T follicular helper cell (primary cell): ENCODE measurements at places on chromosomes 2 and 18.

- DNase-seq: no peak
Observed at GRCh38 chr2:12320991-12321641, 395.6 kb upstream of the TRIB2 start.

DNA sequence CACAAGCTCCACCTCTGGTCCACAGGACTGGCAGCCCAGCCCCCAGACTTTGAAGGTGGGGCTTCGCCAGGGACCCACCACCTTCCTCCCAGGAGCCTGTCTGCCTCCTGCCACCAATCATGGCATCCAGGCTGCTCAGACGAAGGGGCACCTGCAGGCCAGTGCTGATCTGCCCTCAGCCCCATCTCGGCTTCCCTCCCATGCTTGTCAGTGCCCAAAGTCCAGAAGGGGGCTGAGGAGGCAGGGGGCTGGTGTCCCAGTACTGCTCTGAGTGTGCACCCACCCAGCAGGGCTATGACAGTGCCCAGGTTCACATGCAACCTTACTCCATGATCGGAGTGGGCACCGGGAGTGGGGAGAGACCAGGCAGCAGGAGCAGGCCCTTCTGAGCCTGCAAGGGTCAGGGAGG is 25.3 kb upstream of the RUFY4 start:
- no peak for DNase-seq

DNA sequence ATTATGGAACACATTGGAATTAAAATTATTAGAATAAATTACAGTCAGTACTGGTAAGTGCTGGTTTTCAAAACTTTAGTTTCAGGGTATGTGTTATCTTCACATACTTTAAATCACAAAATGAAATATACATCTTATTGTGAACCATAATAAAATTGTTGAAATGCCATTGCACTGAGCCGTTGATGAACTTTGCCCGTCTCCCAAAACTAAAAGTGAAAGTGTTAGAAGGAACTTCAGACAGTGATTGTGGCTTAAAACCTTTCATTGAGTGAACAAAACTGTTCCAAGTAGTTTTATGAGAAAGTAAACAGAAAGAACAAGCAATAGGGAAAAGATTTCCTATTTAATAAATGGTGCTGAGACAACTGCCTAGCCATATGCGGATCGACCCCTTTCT is 811.6 kb downstream of the PLCL1 start:
- DNase-seq: no peak

DNA sequence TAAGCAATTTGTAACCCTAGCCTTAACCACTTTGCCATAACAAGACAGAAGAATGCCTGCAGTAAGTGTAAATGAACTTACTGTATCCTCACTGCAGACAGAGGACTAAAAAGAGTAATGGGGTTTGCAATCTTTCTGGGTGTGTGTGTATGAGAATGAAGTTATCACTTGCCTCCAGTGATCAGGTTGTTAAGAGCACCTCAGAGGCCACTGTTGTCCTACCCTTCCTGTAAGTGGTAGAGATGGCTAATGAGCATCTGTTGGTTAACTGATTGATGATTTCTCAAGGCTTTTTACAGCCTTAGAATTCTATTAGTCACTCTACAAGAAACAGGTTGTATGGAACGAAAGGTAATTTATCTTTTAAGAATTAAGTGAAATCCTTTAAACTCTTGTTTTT is 27.6 kb upstream of the GTF2A1L start:
- no peak for DNase-seq

DNA sequence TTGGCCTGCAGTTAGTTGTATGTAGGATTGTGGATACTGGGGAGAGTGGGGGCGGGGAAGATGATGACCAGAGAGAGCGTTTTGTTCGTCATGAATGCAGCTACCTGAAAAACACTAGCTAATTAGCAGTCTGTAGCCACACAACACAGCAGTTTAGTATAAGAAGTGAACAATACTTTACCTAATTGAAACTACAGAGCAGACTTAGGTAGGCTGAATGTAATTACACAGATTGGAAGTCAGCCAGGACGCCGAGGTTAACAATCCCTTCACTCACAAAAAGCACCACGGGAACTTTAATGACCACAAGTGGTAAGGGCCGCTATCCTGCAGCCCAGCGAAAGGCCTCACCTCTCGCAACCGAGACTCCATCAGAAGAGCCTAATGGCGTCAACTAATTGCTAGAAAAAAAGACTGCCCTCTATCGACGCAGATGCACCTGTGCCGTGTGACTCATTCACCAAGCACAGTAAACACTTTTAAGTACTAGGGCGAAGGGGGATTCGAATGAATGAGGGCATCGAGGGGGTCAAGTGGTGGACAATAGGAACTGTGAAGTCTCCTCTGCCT is 591.0 kb downstream of the ARHGAP15 start:
- no peak for DNase-seq

DNA sequence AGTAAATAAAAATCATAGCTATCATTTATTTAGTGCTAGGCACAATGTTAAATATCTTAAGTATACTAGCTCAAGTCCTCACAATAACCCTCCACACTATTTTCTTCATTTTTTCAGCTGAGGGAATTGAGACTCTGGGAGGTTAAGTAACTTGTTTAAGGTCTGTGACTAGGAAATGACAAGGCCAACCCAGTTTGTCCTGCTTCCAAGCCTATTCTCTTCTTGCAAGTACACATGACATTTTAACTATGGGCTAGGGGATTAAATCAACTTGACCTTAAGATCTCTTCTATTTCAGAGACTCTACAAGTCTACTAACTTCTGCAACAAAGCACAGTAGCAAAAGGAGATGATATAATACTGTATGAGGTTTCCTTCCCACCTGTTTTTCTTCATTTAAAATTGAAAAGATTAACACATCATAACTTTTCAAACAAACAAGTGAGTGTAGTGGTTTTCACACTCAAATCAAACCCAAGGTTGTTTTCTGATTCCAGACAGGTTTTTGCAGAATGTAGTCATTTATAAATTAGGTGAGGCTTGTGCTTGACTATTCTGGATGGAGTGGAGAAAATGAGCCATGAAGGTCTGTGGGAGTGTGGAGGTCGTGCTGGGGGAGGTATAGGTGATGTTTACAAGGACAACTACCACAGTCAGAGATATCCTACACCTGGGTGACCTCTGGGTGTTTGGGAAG is 57.0 kb downstream of the CD28 start:
- no peak for DNase-seq

- DNase-seq: no peak
Observed at GRCh38 chr2:69032336-69032735, 19.4 kb downstream of the ANTXR1 start.

- DNase-seq: no peak
Observed at GRCh38 chr18:34723143-34723542, 13.0 kb downstream of the DTNA start.

DNA sequence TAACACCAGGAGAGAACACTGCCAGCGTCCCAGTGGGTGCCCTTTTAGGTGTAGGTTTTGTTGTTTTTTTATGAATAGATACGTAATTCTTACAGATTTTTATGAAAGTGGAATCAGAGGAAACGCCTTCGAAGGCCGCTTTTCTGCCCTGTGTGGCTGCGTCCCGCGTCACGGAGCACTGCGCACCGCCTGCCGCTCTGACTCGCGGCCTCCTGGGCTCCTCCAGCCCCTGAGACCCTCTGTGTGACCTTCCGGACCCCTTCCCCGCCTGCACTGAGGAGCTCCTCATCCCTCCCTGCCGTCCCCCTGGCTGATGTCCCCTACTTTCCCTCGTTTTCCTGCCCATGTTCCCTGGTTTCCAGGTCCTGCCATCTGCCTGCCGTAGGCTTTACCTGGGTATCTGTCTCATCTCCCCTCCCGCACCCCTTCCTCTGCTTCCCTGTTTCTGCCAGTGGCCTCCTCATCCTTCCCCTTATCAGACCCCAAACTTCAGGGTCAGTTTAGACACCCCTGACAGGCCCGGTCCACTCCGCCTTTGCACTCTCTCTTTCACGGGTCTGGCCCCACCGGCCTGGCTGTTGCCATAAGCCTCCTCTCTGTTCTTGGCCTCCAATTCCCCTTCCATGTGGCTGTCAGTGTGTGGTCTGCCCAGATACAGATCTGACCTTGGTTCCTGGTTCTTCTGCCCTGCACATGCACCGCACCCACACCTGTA is 32.7 kb downstream of the PDIA6 start:
- no peak for DNase-seq

- DNase-seq: no peak
Observed at GRCh38 chr2:171531291-171531690, 9.0 kb downstream of the CYBRD1 start.

GRCh38 chr18:63259567-63260379 is 59.8 kb downstream of the BCL2 start:
- no peak for DNase-seq

- DNase-seq: no peak
Observed at GRCh38 chr2:234363647-234364294, 133.1 kb downstream of the ARL4C start.

DNA sequence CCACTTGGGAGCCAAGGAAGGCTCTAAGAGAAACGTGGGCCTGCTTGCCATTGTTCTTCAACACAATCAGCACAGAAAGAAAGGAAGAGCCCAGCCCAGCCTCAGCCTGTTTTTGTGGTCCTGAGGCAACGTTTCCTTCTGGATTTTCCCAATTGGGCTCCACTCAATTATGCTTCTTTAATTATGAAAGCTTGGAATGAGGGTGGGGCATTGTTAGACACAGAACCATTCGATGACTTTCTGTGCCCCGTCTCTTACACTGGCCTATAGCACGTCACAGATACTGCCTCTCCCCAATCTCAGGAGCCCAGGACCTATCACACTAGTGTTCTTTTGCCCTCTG is 207.4 kb downstream of the ZFP36L2 start:
- DNase-seq: no peak

DNA sequence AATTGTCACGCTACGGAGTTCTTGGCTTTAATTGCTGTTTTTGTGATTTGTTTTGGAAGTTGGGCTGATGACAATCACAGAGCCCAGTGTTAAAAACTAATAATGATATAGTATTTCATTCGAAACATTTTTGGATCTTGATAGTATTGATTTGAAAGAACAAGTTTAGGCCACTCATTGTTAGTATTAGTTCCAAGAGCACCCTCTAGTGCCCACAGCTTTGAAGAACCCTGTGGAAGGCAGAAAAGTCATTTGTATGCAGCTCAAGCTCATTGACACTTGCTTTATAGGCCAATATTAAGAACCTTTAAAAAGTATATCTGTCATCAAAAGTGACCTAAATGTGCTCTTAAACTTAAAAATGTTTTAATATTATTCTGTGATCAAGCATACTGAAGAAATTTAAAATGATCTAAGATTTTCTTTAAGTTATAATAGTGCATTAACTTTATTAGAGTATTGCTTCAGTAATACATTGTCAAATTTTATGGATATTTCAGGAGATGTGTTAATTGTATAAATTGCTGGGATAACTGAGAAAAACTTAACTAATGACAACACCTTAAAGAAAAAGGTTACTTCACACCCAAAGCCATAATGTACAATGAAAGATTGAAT is 191.0 kb downstream of the GRB14 start:
- DNase-seq: no peak

- no peak for DNase-seq
Observed at GRCh38 chr18:43719267-43719795, 442.0 kb upstream of the SYT4 start.

DNA sequence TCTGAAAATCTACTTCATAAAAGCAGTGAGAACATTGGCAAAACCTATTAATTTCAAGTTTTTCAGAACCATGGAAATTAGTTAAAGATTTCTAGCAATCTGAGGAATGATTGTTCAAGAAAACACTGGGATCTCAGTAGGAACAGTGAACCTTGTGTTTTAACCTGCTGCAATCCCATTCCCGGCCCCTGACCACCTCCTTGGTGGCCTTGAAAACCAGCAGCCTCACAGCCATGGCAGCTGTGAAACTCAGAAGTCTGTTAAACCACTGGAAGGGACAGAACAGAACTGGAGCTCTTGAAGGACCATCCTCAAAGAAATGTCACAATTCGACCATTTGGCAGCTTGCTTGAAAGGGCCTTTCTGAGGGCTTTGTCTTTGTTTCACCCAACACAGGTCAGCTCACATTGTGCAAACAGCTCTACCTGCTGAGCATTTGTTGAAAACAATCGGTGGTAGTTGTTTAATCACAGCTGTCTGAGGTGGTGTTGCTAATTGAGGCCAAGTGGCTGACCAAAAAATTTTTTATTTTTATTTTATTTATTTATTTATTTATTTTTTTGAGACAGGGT is 25.8 kb downstream of the NEDD4L start:
- DNase-seq: no peak

DNA sequence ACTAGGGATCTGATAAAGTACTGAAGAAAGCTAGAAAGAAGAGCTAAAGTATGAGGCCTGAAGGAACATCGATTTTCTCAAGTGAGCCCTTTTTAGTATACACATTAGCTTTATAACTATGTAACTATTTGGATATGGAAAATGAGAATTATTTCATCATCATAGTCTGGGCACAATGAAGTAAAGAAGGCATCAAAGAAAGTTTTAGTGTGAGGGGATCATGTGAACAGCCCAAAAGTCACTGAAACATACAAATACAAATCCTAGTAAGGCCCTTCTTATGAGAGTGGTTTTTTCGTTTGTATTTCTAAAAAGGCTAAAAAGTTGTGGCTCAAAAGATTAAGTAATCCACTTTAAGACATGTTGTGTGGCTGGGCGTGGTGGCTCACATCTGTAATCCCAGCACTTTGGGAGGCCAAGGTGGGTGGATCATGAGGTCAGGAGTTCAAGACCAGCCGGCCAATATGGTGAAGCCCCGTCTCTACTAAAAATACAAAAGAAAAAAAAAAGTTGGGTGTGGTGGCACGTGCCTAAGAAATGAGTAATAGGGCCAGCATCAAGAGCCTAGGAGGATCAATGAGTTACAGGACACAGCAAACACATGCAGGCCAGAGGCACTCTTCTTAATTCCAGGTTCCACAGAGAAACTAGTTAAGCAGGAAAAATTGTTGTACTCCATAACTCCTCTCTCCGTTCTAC is 61.9 kb downstream of the PUM2 start:
- DNase-seq: no peak

DNA sequence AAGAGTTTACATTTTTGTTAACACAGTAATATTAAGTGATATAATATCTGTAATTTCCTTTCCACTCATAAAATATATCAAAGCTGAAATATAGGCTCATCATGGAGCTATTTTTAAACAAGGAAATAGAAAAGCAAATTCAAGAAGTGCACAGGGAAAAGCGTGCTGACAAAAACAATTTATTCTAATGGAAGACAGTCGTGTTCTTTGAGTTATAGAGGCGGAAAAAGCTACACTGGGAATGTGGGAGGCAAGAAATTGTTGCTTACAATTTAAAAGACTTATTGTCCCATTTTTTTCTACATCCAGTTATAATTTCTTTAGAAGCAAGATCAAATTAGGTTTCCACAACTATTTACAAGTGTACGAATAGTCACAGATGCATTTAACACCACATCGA is 3.2 kb upstream of the TTN start:
- no peak for DNase-seq

DNA sequence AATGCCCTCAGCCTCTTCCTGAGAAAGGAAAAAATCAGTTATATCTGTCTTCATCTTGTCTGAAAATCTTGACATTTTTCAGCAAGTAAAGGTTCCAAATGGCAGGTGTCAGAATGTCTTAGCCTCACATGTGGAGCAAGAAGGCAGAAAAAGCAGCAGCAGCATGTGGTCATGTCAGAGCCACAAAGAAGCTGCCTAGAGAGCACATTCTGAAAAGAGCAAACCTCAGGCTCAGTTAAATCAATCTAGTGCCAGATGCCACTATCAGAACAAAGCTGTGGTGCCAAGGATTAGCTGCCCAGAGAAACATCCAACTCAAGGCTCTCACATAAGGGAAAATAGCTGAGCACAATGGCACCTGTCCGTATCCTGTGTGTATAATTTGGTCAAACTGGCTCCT is 105.9 kb downstream of the SRBD1 start:
- no peak for DNase-seq
